Coronary artery (tissue), 2 donors: ENCODE measurements at places on chromosomes 6 and 20.

- DNase-seq: no peak
These were observed 145.1 kb downstream of the CD24 start for GRCh38 chr6:106829451-106829850.

GRCh38 chr6:15990179-15990578 is 138.7 kb upstream of the MYLIP start:
- DNase-seq: no peak

DNA sequence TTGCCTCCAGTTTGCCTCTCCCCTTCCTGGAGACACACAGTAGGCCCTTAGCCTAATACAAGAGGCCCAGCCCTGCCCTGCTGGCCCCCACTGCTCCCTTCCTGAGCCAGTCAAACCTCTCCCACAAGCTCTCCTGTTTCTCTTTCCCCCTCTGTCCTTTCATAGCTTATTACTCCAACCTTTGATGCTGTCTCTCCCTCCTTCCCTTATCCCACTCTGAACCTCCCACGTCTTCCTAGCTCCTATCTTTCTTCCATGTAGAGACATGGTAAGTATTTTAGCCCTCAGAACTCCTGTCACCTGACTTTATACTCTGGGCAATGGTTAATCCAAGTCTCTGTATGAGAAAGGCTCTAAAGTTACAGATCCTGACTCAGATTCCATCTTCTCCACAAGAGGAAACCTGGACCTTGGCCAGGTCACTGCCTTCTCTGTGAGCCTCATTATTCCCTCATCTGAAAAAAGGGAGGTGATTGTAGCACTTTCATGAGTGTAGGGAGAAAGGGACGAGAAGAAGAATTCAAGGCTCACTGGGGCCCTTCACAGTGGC is 6.7 kb downstream of the TGIF2 start:
- no peak for DNase-seq

GRCh38 chr6:134909701-134910592 is 40.0 kb downstream of the ALDH8A1 start:
- no peak for DNase-seq

DNA sequence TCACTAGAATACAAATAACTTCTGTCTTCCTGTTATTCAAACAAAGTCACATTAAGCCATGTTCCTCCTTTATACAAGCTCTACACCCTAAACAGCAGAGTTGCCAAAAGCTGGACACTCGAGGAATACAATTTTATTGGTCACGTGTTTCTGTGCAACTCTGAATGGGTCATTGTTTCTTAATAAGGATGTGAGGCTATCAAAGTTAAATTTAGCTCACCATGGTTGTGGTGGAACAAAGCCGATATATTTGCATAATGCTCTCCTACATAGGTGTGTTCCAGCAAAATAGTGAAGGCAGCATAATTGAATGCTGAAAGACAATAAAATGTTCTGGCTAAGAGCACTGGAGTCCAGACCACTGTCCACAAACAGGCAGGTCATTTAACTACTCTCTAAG is 36.9 kb upstream of the CD2AP start:
- DNase-seq: no peak

DNA sequence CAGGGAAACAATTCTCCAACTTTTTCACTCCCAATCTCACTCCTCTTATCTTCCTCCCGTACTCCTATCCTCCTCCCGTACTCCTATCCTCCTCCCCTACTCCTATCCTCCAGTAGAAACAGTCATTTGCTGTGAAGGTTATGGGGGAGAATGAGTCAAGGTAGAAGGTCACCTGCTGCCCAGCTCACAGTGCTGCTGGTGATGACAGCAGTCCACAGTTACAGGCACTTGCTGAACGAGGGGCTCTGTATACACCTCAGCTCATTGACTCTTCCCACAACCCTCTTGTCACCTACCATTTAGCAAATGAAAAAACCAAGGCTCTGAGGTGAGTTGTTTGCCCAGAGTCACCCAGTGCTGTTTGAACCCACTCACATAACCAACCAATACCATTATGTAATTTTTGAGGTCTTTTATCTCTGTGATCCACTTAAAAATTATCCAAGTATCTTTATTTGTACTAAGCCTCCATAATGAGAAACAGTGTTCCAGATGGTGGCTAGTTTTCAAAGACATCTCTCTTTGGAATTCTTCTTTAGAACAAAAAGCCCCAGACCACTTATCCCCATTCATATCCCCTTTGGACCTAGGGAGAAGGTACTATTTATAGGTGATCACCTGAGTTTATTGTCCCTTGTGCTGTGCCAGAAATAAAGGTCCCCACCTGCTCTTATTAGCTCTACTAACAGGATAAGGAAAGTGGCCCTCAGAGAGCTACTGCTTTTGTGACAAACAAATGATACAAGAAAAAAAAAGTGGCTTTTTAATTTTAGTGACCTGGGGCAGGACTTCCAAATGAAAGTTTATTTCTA is 53.2 kb downstream of the PTPN1 start:
- no peak for DNase-seq

DNA sequence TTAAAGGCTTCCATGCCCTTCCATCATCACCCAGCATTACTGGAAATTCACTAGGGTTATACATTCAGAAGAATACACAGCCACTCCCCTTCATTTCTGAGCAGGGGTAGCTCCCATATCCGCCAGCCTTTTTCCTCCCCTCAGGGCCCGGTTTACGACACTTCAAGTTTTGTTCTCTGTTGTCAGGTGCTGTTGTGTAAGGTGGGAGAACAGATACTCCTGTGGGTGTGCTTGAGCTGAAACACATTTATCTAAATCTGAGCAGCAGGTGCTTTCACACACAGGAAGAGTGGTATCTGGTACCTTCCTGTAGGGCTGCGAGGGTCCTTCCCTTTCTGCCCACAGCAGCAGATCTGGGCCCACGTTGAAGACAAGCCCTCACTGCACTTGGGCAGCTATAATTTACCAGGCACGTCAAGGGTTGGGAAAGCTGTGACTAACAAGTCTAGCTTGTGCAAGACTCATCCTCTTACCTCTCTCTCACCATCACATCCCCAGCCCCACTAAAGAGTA is 215.8 kb upstream of the RREB1 start:
- no peak for DNase-seq
